ENCODE measurements at places on chromosomes 7 and 10.

- peak; percentile 17 for DNase-seq
Measured at GRCh38 chr7:90552521-90552920, 43.6 kb upstream of the CDK14 start.

GRCh38 chr7:83599131-83599530 lies 49.8 kb downstream of the SEMA3E start:
- DNase-seq: no peak

DNA sequence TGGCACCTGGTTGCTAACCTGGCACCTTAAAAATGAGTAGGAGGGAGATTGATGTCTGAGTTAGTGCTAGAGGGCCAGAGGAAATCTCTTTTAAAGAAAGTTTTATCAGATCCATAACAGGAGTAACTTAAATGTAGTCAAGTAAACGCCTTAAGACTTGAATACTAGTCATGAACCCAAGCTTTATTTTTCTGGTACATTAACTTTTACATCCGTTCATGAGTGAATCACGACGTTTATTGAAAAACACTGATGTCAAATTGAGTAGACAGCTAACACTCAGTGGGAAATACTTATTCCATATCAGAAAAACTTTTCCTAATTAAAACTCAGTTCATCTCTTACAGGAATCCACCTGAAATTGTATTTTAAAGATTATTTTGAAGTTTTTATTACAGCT lies 6.9 kb upstream of the LAMB1 start:
- DNase-seq: no peak

GRCh38 chr7:131098527-131098926 lies 229.1 kb upstream of the MKLN1 start:
- no peak for DNase-seq

GRCh38 chr7:96034940-96035727 lies 262.8 kb downstream of the DYNC1I1 start:
- DNase-seq: no peak

GRCh38 chr10:13916384-13916947 lies 329.7 kb downstream of the PRPF18 start:
- DNase-seq: no peak

DNA sequence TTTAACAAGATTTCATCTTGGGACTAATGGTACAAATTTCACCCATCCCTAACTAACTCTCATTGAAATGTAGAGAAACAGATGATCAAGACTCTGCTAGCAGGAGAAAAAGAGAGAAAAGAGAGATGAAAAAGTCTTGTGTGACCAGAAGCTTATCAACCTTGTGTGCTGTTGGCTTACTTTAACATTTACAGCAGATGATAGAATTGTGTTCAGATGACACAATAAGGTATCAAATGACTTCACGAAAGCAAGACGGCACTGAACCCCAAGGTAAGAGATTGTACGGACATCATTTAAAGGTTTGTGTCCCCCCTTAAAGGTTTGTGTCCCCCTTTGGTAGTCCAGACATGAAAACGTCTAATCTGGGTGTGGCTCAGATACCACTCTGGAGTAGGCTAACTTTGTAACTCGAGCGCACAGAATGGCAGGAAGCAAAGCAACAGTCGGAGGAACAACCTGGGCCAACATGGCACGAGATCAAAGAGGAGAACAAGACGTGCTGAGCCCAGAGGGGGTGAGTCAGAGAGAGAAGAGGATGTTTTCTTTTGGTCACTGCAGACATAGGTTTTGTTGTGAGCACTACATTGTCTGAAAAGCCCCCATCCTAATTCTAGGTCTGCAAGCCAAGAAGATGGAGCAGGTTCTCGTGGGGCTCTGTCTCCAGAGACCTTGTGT lies 10.4 kb upstream of the LMBR1 start:
- no peak for DNase-seq

DNA sequence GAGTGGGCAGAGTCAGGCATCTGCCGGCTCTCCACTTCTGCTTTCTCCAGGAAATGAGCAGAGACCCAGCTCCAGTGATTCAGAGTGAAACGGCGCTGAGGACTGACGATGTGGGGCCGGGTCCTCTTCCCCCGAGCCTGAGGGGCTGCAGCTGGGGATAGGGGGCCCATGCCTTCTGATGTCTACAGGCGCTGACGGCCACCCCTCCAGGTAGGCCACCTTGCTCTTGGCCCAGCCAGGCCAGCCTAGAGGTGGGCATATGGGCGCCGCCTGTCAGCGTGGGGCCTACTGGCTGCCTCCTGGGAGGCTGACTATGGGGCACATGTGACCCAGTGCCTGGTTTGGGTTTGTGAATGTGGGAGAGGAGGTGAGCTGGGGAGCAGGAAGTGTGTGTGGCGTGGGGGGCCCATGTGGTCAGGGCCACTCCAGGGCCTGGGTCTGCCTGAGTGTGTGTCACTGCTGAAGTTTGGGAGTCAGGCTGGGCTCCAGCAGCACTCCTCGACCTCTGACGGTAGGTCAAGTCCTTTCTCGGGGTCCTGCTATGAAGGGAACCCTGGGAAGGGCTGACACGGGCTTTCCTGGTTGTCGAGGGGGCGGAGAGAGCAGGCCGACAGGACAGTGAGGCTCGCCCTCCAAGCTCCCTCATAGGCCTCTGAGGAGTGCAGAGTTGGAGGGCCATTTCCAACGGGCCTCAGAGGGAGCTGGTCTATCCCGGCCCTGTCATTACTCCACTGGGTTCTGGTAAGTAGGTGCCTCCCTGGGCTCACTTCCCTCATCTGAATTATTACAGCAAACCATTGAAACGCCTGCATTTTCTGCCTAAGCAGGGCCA lies at the start of gene WDFY4:
Gene WDFY4 (plus strand): TSS at position 82 of the 832 bp plus-strand sequence. CDS start 24,860 bp downstream, outside the sequence.
- DNase-seq: no peak

DNA sequence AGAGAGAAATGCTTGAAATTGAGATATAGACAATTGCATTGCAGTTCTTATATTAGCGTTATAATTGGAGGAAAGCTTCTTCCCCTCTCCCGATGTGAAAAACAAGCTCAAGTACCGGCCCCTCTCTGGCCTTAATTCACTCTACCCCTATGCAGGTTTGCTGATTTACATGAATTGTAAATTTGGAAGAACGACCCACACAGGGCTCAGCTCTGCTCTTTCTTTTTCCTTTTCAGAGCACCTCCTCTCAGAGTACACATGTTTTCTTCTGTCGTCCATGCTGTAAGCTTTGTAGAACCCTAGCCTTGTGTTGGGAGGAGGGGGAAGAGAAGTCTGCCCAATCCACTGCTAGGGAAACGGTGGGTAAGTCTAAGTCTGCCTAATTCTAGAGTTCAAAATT lies 140.8 kb downstream of the IQUB start:
- DNase-seq: no peak

DNA sequence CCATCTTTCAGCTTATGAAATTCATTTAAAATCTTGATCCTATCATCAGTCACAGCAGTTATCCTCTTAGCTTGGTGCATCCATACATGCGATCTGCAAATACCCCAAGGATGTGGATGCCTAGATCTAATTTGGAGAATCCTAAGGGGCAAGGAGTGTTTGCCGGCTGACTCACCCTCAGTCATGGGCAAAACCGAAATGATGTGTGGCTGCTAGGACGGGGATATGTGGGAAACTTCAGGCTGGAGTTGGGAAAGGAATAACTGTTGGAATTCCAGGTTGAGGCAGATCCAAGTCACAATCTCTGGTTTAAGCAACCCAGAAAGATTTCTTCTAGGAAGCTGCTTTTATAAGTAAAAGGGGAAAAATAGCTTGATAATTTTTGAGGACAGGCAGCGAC lies 19.7 kb upstream of the GOT1 start:
- no peak for DNase-seq

- peak; percentile 92 for DNase-seq
Measured at GRCh38 chr10:100009793-100010676, at the start of gene DNMBP. Gene DNMBP (minus strand): TSS chr10:100009947. CDS start chr10:99972124, 37,823 bp downstream.

DNA sequence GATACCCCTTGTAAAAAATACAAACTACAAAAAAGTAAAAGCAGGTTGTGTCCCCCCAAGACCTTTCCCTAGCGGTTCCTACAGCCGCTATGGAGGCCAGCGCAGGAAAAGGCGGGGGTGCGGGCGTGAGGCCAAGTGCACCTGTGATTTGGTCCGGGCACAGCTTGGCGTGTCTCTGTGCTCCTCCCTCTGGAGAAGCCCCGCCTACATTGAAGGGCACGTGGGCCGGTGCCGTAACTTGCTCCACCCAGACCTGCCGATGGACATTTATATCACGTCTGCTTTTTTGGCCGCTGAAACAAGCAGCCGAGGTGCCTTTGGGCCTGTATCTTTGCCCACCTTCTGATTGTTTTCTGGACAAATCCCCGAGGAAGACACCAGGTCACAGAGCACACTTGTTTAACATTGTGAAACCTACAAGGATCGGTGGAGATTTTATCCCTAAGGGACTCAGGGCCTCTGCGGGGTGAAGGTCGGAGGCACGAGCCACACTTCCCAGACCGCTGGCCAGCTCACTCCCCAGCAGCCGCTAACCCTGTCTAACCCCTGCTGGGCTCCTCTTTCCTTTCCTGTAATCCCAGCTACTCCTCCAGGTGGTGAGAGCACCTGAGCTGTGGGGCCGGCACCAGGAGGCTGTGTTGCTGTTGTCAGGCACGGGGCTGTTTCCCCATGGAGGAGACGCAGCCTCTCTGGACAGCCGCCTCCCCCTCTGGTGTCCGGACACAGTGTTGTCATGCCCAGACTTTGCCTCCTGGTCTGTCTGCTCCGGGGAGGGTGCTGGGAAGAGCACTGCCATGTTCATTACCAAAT lies 18.8 kb upstream of the INPP5A start:
- DNase-seq: no peak

DNA sequence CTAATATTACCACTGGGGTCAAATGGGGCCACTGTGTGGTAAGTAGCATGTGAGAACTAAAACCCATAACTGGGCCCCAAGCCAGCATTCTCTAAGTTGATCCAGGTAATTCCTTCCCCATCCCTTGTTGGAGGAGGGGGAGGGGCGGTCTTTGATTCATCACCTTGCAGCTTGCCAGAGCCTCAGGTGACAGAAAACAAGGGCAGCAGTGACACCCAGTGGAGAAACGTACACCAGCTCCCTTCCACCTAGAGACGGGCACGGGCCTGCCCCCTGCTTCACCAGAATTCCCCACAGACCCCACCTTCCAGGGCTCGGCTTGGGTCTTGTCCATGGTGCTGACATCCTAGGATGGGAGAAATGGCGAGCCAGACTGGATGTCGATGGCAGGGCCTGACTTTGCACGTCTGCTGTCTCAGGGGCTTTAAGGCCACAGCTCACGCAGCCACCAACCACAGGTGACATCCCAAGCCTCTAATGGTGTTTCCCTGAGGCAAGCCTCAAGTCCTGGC lies 102.0 kb downstream of the STRA8 start:
- DNase-seq: peak; percentile 72

- peak; percentile 72 for DNase-seq
Measured at GRCh38 chr10:19412531-19412930, 363.9 kb downstream of the MALRD1 start.

DNA sequence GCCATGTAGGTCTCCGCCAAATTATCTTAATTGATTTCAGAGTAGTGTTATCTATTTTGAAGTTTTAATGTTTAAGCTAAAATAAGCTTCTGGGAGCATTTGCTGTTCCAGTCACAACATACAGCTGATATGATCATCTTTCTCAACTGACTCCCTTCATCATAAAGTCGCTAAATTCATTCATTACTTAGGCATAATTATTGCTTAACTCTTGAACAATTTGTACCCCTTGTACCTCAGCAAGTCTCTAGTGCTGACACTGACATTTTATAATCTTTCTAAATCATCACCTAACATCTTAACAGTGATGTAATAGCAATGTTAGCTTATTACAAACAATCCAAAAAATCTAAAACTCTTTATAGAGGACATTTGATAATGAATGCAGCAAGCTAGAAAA lies 54.3 kb upstream of the WNT16 start:
- no peak for DNase-seq

DNA sequence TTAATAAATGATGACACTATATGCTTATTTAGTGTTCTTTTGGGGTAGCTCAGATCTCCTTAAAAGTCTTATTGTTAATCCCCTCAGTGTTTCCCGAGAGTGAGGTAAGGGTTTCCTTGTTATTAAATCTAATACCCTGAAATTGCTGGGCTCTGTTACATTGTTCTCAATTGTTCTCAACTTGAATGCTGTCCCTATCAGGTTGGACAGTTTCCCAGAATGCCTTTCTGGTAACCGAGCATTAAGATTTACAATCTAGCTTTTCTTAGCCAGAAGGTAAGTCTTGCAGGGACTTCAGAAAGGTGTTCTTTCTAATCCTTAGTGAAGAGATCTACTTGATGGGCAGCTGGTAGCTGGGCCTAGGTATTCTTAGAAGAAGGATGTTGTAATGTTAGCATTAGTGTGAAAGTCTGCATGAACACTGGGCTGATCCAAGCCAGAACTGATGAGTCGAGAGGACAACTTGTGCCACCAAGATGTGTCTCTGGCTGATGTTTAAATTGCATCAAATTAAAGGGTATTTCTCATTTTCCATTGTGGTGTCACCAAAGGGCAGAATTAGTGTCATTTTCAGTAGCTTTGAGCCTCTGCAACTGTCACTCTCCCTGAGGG lies 89.9 kb downstream of the SND1 start:
- no peak for DNase-seq

- no peak for DNase-seq
Measured at GRCh38 chr7:39911167-39911566, 38.9 kb upstream of the CDK13 start.

- no peak for DNase-seq
Measured at GRCh38 chr10:86657396-86658011, 3.2 kb downstream of the OPN4 start.

DNA sequence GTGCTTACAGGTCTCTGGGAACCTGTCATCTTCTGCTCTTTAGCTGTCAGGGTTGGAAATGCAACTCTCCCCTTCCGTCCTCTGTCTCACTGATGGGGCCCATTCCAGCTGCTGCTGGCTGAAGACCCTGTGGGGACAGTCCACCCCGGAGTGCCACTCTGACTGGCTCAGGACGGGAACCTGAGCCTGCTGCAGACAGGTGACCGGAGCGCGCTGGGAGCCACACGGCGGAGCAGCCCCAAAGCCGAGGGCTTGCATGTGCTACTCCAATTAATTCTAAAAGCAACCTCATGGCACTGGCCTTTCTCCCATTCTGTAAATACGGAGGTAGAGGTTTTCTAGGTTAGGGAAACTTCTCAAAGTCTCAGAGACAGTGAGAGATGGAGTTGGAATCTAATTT lies 223.5 kb upstream of the PITRM1 start:
- no peak for DNase-seq

DNA sequence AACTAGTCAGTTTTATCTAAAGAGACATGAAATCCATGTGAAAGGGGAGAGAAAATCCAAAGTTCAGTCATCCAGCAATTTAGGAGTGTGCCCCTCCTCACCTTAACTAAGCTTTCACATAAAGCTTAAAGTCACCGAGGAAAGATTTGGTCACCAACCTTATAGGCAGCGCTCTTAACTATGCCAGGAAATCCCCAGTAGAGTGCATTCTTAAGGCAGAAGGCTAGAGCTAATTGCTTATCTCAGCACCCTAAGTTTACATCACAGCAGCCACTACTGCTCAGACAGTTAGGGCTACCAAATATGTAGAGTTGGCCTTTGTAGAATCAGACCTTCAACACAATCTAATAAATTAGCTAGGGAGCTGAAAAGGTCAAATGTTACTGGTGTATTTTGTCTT lies 47.9 kb downstream of the MTPN start:
- no peak for DNase-seq

- DNase-seq: no peak
Measured at GRCh38 chr7:95986178-95986764, 213.9 kb downstream of the DYNC1I1 start.

Measured in A673 (cell line).